Breast epithelium (tissue), 4 donors: ENCODE measurements at places on chromosomes 2 and 18. TPM values are rescaled to one million over a fixed set of nuclear protein-coding genes. Genes with fewer than 3 reads are reported as not detected.

- DNase-seq: no peak
These were observed 31.1 kb downstream of the HDAC4 start for GRCh38 chr2:239369631-239370161.

GRCh38 chr2:160156665-160157064 is 43.4 kb downstream of the ITGB6 start:
- no peak for DNase-seq

DNA sequence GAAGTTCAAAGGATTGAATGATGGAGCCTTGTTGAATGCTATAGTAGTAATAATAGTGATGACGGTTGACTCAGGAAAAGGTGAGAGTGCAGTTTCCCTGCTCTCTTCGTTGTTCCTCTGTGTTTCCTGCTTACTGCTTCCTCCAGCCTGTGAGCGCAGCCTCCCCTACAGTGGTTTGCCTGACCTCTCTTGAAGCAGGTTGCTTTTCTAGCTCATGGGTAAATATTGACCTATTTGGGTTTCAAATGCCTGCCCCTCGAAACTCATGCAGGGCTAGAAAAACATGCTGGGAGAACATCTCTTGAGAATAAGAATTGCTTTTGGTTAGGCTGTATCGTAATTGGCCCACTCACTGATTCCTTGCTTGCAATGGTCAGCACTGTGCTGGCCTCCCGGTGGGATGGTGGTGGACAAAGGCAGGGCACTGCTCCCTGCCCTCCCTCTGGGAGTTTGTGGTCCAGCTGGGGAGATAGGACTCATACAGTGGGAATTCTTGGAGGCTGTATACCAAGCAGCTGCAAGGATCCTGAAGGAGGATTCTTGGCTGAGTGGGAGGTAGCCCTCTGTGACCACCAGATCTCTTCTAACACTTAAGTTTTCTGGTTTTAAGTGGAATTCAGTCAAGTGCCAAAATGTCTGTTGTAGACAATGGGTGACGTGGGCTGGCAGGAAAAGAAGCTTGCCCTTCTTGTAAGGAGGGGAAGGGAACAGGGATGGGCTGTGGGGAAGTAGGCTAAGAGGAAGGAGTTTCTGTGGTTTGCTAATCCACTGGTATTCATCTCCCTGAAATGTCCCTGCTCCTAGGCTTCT is 5.4 kb upstream of the RNF181 start:
- no peak for DNase-seq

DNA sequence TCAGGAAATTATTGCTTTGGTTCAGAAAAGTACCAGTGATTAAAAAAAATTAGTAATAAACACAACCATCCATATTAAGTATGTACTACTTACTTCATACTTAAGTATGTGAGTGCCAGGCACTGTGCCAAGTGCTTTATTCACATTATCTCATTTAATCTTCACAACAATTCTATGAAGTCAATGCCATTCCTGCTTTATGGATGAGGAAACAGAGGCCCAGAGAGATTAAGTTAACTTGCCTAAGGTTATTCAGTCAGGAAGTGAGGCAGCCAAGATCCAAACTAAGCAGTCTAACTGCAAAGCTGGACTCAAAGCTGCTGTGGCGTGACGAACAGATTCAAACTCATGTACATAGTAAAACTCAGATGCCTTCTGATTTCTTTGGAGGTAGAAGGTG is 22.3 kb downstream of the DTNB start:
- DNase-seq: no peak

DLGAP1 gene
- total RNA-seq: 0.96 TPM
